ENCODE measurements at places on chromosomes 7 and 10.

- no peak for DNase-seq
- H3K27me3 ChIP-seq, result peaks cover 55% of the 10 kb centered on the region
- peak overlapping the region; percentile 5 for H3K4me3 ChIP-seq
Measured at GRCh38 chr10:92690915-92691590, 1.3 kb downstream of the HHEX start.

DNA sequence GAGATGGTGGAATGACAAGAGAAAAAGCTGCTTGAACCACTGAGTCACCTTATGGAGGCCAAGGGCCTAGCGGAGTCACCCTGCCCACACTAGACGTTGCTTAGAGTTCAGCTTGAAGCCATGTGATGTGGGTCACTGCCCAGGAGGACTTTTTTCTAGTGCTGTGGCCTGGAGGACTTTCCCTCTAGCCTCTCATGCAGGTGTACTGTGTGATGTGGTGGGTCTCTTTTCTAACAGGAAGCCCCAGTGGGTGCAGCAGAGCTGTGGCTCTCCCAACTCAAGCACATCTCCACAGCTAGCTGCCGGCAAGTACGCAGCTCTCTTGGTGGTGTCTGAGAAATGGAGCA is 13.6 kb downstream of the POR start:
- H3K27me3 ChIP-seq, result no peaks in the 10 kb centered on the region
- no peaks in the 10 kb centered on the region for H3K36me3 ChIP-seq
- DNase-seq, result peak; percentile 70
- peak overlapping the region; percentile 83 for H3K27ac ChIP-seq

- DNase-seq, result no peak
- no peaks in the 10 kb centered on the region for H3K27me3 ChIP-seq
- H3K27ac ChIP-seq, result no peak overlapping the region
- H3K36me3 ChIP-seq, result peaks cover 3% of the 10 kb centered on the region
Measured at GRCh38 chr7:115007751-115008150, 85.9 kb downstream of the MDFIC start.

DNA sequence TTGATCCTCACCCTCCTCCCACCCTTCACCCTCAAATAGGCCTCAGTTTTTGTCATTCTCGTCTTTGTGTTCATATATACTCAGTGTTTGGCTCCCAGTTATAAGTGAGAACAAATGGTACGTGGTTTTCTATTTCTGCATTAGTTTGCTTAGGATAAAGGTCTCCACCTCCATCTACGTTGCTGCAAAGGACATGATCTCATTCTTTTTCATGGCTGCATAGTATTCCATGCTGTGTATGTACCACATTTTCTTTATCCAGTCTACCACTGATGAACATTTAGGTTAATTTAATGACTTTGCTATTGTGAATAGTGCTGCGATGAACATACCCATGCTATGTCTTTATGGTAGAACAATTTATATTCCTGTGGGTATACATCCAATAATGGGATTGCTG is 91.2 kb downstream of the PLPP4 start:
- H3K27ac ChIP-seq, result no peak overlapping the region
- H3K4me1 ChIP-seq, result no peaks in the 10 kb centered on the region
- no peak for DNase-seq
- H3K27me3 ChIP-seq, result no peaks in the 10 kb centered on the region

GRCh38 chr7:121755286-121755685 is 117.7 kb upstream of the PTPRZ1 start:
- H3K4me3 ChIP-seq, result no peak overlapping the region
- no peak overlapping the region for H3K27ac ChIP-seq
- DNase-seq, result no peak
- no peaks in the 10 kb centered on the region for H3K4me1 ChIP-seq

- no peak for DNase-seq
- no peak overlapping the region for H3K4me3 ChIP-seq
- H3K27ac ChIP-seq, result no peak overlapping the region
Measured at GRCh38 chr7:14288701-14289100, 299.2 kb upstream of the ETV1 start.

DNA sequence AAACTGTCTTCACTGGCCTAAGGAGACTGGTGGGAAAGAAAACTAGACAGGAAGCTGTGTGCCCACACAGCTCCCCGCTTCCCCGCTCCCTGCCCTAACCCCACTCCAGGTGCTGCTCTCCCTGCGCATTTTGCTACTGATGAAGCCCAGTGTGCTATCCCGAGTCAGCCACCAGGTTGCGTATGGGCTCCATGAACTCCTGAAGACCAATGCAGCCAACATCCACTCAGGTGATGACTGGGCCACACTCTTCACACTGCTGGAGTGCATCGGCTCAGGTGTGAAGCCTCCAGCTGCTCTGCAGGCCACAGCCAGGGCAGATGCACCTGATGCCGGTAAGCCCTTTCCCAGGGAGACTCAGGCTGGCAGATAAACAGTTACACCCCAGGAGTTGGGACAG is 20.3 kb upstream of the NFKB2 start:
- no peak overlapping the region for H3K27ac ChIP-seq
- peaks cover 74% of the 10 kb centered on the region for H3K36me3 ChIP-seq
- no peak overlapping the region for H3K4me3 ChIP-seq
- H3K27me3 ChIP-seq, result no peaks in the 10 kb centered on the region

DNA sequence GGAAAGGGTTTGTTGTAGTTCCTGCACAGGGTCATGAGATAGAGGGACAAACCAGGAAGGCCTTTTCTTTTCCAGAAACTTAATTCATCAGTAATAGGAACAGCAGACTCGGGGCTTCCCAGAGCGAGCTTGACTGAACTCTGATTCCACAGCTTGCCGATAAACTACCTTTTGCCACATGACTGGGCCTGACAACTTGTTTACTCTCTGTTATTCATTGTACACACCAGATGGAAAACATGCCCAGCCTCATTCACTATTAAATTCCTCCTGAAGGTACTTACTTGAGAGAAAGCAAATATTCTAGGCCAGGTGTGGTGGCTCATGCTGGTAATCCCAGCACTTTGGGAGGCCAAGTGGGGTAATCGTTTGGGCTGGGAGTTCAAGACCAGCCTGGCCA is 77.1 kb upstream of the FGFR2 start:
- no peaks in the 10 kb centered on the region for H3K4me1 ChIP-seq
- no peak for DNase-seq
- no peaks in the 10 kb centered on the region for H3K27me3 ChIP-seq
- no peaks in the 10 kb centered on the region for H3K36me3 ChIP-seq

GRCh38 chr7:55132890-55133551 is 114.2 kb downstream of the EGFR start:
- no peak for DNase-seq
- H3K4me3 ChIP-seq, result no peak overlapping the region
- H3K4me1 ChIP-seq, result no peaks in the 10 kb centered on the region

GRCh38 chr7:14937581-14937980 is 35.0 kb upstream of the DGKB start:
- no peak for DNase-seq
- H3K27me3 ChIP-seq, result no peaks in the 10 kb centered on the region
- H3K27ac ChIP-seq, result no peak overlapping the region
- H3K4me3 ChIP-seq, result no peak overlapping the region

DNA sequence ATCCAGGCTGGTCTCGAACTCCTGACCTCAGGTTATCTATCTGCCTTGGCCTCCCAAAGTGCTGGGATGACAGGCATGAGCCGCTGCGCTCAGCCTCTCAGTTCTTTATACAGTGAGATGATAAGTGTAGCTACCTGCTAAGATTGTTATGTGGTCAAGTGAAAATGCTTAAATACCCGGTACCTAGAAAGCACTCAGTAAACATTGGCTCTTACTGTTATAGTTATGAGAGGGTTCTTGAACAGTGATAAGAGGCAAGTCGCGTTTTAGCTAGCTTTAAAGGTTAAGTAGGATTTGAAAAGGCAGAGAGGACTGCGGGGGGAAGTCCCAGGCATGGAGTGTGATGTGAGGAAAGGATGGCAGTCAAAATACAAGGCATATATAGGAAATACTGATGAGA is 4.5 kb downstream of the ZKSCAN1 start:
- no peak overlapping the region for H3K4me3 ChIP-seq
- peaks cover under 1% of the 10 kb centered on the region for H3K4me1 ChIP-seq
- H3K36me3 ChIP-seq, result peaks cover 47% of the 10 kb centered on the region
- DNase-seq, result no peak
- no peaks in the 10 kb centered on the region for H3K27me3 ChIP-seq
- no peak overlapping the region for H3K27ac ChIP-seq

DNA sequence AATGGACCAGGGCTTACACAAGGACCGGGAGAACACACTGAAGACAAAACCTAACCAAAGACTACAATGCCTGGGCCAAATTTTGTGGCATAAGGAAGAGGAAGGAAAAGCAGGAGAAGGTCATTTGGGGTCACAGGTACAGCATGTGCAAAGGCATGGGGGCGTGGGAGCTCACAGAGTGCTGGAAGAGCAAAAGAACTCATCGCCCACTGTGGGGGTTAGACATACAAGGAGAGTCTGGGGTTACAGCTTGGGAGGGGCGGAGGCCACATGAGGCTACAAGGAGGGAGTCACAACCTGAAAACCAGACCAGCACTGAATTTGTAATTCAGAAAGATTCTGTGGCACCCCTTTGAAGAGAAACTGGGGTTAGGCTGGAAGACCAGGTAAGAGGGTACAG is 9.7 kb downstream of the PUS7 start:
- DNase-seq, result no peak
- no peaks in the 10 kb centered on the region for H3K27me3 ChIP-seq
- peaks cover 5% of the 10 kb centered on the region for H3K4me1 ChIP-seq
- H3K36me3 ChIP-seq, result no peaks in the 10 kb centered on the region

GRCh38 chr10:116840389-116841075 is 8.8 kb upstream of the ENO4 start:
- H3K4me1 ChIP-seq, result peaks cover 5% of the 10 kb centered on the region
- DNase-seq, result no peak
- no peaks in the 10 kb centered on the region for H3K27me3 ChIP-seq
- H3K36me3 ChIP-seq, result no peaks in the 10 kb centered on the region
- H3K27ac ChIP-seq, result no peak overlapping the region
- no peak overlapping the region for H3K4me3 ChIP-seq

GRCh38 chr7:121873289-121874194 is 581 bp downstream of the PTPRZ1 start:
- peaks cover 29% of the 10 kb centered on the region for H3K27me3 ChIP-seq
- peak overlapping the region; percentile 14 for H3K4me3 ChIP-seq
- DNase-seq, result no peak
- H3K36me3 ChIP-seq, result no peaks in the 10 kb centered on the region
- no peaks in the 10 kb centered on the region for H3K4me1 ChIP-seq

- no peak overlapping the region for H3K4me3 ChIP-seq
- H3K27ac ChIP-seq, result no peak overlapping the region
- peaks cover 66% of the 10 kb centered on the region for H3K27me3 ChIP-seq
Measured at GRCh38 chr7:2688409-2689342, 674 bp downstream of the AMZ1 start.

DNA sequence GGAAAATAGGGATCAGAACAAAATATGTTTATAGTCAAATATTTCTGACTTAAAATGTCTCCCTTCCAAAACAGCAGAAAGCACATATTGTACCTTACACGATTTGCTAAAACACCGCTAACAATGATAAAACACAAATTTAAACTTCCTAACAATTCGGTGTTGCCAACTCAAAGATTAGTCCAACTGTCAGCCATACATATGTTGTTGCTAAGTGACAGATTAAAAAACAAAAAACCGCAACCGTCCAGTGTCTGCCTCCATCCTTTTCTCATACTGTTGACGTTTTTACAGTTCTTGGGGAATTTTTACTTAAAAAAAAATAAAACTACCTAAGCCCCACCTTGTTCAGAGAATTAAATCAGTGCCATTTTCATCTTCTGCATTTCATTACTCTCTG is 118.0 kb downstream of the RAB11FIP2 start:
- no peak overlapping the region for H3K27ac ChIP-seq
- H3K4me3 ChIP-seq, result no peak overlapping the region
- no peaks in the 10 kb centered on the region for H3K27me3 ChIP-seq
- DNase-seq, result no peak
- H3K36me3 ChIP-seq, result no peaks in the 10 kb centered on the region
- H3K4me1 ChIP-seq, result no peaks in the 10 kb centered on the region

DNA sequence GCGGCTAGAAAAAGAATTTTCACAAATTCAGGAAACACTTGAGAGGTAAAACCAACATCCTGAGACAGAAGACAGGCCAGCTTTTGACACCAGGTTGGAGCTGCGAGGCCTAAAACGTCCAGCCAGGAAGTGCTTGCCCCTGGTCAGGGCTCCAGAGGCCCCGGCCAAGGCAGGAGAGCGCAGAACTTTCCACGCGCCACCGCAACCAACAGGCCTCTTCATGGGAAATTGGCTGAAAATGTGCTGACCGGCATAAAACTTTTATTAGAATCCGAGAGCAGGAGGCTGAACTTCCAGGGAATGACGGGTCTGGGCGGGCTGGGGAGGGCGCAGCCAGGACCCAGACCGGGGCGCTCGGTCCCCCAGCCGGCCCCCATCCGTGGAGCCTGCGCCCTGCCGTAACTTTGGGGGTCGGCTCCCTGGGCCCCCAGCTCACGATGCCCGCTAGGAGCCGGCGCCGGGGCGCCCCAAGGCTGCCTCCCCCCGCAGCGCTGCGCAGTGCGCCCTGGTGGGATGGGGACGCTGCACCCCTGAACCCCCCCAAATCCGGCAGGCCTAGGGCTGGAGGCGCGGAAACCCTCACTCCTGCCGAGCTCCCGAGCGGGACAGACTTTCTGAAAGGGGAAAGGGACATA is 414.0 kb upstream of the MKI67 start:
- no peaks in the 10 kb centered on the region for H3K36me3 ChIP-seq
- no peaks in the 10 kb centered on the region for H3K4me1 ChIP-seq
- H3K27me3 ChIP-seq, result peaks cover 30% of the 10 kb centered on the region
- DNase-seq, result no peak
- no peak overlapping the region for H3K27ac ChIP-seq

DNA sequence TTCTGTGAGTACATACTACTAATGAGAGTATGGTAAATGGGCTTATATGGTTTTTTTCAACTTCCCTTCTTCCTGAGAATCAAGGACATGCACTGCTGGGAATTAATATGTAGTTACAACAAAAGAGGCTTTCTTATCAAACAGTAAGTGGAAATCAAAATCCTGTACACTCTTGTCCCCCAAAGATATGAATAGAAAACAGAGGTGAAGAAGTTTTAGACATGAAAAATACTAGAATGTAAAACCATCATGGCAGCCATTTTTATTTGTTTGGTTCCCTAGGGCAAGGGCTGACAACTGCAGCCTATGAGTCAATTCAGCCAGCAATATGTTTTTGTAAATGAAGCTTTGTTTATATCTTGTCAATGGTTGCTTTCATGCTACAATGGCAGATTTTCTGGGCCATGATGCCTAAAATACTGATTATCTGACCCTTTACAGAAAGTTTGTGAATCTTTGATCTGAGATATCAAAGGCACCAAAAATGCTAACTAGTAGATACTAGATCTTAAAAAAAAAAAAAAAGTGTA is 422.4 kb downstream of the PARD3 start:
- DNase-seq, result no peak
- no peaks in the 10 kb centered on the region for H3K27me3 ChIP-seq
- no peaks in the 10 kb centered on the region for H3K36me3 ChIP-seq
- H3K27ac ChIP-seq, result no peak overlapping the region
- no peak overlapping the region for H3K4me3 ChIP-seq

All from thymus (tissue), 14 donors.